ENCODE measurements at places on chromosomes 6 and 20.

- DNase-seq = no peak
These were observed 237.6 kb downstream of the QKI start for GRCh38 chr6:163651915-163652668.

- no peak for DNase-seq
These were observed 33.1 kb downstream of the RAB44 start for GRCh38 chr6:36730424-36731380.

DNA sequence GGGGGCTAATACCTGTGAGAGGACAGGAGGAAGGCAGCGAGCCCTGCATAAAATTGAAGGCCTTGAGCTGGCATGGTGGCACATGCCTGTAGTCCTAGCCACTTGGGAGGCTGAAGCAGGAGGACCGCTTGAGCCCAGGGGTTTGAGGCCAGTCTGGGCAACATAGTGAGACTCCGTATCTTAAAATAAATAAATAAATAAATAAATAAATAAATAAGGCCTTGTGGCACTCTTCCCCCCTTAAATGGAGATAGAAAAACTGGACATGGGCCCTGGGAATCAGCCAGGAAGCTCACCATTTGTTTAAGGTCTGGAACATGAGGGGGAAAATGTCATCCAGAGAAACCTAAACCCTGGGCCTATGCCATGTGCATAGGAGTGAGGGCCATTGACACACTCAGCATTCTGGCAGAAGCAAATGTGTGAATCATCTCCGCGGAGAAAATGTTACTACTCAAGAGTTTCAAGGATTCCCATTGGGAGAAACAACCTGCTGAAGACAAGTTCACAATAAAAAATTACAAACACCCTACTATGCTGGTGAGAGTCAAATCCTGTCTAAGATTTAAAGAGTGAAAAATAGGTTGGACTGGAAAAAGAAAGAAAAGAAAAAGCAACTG, 51.9 kb upstream of the UBR2 start:
- DNase-seq = no peak

GRCh38 chr20:25470045-25470444, 62.6 kb downstream of the GINS1 start:
- no peak for DNase-seq

GRCh38 chr20:10609276-10609675, 64.5 kb downstream of the JAG1 start:
- no peak for DNase-seq

GRCh38 chr20:38222231-38222922, 38.2 kb downstream of the KIAA1755 start:
- peak; percentile 6 for DNase-seq

GRCh38 chr6:170344631-170345576, 38.3 kb downstream of the FAM120B start:
- no peak for DNase-seq

- no peak for DNase-seq
These were observed at the start of gene WFDC10A for GRCh38 chr20:45629496-45630100. Gene WFDC10A (plus strand): TSS chr20:45629739. CDS start chr20:45629814, 75 bp downstream.

- DNase-seq = no peak
These were observed 36.8 kb downstream of the FOXQ1 start for GRCh38 chr6:1348675-1349074.

GRCh38 chr6:2891768-2892170, 11.3 kb downstream of the SERPINB9 start:
- DNase-seq = no peak

GRCh38 chr6:35727231-35727934, 9.4 kb upstream of the ARMC12 start:
- no peak for DNase-seq

GRCh38 chr6:22059126-22059525, 237.7 kb downstream of the PRL start:
- no peak for DNase-seq

DNA sequence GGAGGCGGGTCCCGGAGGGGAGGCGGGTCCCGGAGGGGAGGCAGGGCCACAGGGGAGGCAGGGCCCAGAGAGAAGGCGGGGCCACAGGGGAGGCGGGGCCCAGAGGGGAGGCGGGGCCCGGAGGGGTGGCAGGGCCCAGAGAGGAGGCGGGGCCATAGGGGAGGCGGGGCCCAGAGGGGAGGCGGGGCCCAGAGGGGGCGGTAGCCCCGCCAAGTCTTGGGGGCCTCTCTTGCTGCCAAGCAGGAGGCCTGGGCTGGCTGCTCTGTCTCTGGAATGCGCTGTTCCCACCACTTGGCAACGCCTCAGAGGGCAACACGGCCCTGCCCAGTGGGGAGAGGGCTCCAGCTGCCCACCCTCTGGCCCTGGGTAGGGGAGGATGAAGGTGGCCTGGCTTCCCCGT, 80.5 kb downstream of the YTHDF1 start:
- no peak for DNase-seq

GRCh38 chr20:53138454-53139262, 166.5 kb downstream of the TSHZ2 start:
- DNase-seq = no peak

DNA sequence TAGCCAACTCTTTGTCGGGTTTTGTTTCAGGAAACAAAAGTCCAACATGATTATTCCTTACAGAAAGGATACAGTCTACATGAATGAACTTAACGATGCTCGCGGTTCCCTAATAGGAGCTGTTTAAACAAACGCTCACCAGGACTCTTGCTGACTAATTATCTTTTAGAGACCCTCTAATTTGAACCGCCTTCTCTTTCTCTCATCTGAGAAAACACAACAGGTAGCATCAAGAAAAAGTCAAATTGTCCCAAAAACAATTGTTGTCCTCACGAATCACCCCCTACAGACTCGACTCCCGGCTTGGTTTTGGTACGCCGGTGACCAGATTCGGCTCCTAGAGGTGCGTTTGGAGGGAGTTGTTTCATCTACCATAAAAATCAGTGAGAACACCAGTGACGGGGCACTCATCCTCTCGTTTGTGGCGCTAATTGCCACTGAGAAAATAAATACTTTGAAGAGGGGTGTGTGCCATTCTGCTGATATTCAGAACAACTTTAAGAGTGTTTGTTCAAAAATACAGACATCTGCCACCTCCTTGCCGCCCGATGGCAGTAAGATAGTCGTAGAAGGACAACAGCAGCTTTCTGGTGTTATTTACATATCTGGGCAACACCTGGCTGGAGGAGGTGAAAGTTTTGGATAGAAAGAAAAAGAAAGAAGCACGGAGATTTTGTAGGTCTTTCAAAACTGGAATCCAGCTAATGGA, 1.1 kb upstream of the SIM1 start:
- no peak for DNase-seq

DNA sequence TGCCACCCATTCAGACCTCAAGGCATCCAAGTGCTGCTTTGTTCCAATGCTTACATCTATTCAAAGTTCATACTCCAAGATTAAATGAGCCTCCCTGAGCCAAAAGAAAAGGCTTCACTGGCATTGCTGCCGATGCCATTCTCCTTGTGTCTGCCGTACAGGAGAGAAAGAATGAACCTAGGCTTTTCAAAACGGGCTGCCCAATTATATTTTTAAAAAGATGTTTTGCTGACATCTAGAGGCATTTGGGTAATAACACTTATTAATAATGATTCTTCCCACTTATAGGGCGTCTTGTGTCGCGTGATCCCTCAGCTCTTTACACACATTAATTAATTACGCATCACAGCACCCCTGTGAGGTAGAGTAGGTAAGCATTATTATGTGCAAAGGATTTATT, 545.6 kb downstream of the PKHD1 start:
- no peak for DNase-seq

- no peak for DNase-seq
These were observed 13.0 kb downstream of the RPRD1B start for GRCh38 chr20:38046572-38046971.

DNA sequence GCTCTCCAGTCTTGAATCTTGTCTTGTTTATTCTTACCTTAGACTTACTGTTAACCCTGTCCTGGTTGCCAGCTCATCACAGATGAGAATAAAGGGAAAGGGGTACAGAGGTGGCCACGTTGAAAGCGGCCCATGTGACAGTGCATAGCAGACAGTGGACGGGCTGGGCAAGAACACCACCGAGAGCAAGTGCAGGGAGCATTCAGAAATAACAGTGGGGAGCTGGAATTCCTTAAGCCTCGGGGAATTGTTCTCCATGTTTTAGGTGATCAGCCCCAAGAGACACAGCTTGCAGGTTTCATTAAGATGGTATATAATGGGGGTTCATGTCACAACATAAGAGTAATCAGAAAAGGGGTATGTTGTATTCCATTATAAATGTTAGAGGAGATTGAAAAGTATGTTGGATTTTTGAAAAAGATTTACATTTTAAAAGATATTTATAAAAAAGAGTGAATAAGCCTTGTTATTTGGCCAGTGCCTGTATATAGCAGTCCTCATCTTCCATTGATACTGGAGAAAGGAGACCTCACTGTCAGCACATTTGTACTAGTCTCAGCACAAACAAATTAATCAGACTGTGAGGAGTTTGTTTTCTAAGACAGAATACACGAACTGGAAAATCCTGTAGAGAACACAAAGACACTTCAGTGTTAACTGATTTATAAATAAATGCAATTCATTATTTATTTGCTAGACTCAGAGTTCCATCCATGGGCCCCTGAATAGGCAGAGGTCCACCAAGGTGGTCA, 35.4 kb downstream of the VAPB start:
- no peak for DNase-seq

- no peak for DNase-seq
These were observed 8.9 kb upstream of the IGF2R start for GRCh38 chr6:159959976-159960384.

- DNase-seq = no peak
These were observed 67.7 kb upstream of the NOTCH4 start for GRCh38 chr6:32291543-32291942.

- no peak for DNase-seq
These were observed 1.4 kb upstream of the SNTA1 start for GRCh38 chr20:33444797-33445560.

- no peak for DNase-seq
These were observed 36.2 kb downstream of the FOXO3 start for GRCh38 chr6:108596956-108597355.

- DNase-seq = no peak
These were observed 34.2 kb downstream of the CEP162 start for GRCh38 chr6:84193114-84193708.

GRCh38 chr6:90397047-90397446, 100.4 kb upstream of the BACH2 start:
- no peak for DNase-seq

- DNase-seq = no peak
These were observed 94.8 kb upstream of the CNKSR3 start for GRCh38 chr6:154605178-154605881.

DNA sequence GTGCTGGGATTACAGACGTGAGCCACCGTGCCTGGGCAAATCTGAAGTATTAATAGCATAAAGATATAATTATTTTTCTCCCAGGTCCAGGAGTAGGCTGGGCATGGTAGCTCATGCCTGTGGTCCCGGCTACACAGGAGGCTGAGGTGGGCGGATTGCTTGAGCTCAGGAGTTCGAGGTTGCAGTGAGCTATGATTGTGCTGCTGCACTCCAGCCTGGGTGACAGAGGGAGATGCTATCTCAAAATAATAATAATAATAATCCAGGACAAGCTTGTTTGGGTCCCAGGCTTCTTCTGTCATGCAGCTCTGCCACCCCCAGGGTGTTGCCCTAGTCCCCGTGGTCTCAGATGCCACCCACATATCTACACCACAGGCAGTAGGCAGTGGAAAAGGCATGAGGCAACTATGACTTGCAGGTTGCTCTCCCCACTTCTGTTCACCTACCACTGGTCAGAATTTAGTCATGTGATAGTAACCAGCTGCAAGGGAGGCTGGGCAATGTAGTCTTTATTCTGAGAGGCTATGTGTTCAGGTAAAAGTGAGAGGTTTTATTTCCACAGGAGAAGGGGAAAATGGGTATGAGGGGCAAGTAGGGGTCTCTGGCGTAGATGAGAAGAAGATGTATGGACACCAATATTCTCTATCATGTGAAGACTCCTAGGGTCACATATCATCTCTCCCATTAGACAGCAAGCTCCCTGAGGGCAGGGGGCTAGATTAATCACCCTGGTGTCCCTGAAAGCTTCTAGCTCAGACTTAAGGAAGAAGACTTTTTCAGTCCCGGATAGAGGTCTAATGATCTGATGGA, 25.7 kb downstream of the TCF15 start:
- no peak for DNase-seq

DNA sequence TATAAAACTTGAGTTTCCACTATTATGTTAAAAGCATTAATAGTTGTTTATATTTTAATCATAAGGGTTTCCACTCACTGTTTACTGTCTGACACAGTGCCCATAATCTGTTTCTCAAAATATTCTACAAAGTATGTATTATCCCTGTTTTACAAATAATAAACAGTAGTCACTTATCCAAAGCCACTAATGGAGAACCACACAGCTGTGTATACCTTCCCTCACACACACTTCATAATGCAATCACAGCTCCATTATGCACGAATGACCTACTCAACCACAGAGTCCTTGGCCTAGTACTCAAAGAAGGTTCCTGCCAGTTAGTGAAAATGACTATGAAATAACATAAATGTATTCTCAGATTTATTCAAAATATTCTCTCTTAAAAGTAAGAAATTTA, 103.1 kb downstream of the EPB41L2 start:
- no peak for DNase-seq
